ENCODE measurements at places on chromosomes 4 and X. TPM values are rescaled to one million over a fixed set of nuclear protein-coding genes. Genes with fewer than 3 reads are reported as not detected.

DNA sequence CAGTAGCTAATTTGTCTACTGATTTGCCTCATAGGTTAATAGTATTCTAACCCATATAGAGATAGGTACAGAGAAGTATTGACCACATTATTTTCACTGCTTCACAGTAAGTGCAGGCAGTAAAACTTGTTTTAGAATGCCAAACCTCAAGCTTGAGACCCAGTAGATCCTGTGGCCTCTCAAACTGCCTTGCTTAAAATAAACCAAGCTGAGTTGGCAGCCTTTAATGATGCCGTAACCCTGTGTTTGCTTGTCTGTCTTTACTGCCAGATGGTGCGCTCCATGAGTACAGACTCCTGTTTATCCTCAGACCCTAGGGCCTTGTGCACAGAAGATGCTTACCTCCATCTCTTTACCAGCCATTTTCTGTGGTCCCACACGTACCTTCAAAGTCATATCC, 50.8 kb downstream of the ANXA3 start:
- DNase-seq, result no peak

DNA sequence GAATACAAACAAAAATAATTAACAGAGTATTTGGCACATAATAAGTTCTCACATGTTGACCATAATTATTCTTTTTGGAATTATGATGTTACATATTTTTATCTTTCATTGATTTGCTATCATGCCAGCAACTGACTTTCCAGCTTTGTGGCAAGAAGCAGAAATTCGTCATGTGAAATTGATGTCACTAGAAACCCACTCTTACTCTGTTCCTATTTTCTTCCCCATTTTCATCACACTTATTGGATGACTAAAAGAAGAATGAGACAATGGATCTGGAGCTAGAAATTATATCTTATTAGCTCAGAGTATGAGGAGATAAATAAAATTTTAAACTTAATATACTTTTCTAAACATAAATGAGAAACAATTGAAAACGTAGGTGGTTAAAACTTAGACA, 31.9 kb downstream of the EGF start:
- DNase-seq, result no peak

- DNase-seq, result no peak
Observed at GRCh38 chr4:169109035-169109675, 99.1 kb upstream of the CBR4 start.

DNA sequence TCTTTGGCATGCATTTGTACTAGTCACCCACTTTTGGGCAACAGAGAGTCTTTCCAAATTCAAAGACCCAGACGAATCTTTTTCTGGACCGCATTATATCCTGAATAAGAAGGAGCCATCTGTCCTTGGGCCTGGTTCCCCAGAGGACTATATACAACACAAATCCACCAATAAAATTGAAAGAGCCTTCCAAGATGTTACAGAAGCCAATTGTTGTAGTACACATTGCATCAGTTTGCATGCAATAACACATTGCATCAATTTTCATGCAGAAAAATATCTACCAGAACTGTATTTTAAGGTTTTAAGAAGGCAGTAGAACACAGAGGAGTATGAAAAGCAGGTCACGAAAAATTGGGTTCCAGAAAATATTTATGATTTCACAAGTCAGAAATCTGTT, 203.2 kb downstream of the HTR2C start:
- no peak for DNase-seq

DNA sequence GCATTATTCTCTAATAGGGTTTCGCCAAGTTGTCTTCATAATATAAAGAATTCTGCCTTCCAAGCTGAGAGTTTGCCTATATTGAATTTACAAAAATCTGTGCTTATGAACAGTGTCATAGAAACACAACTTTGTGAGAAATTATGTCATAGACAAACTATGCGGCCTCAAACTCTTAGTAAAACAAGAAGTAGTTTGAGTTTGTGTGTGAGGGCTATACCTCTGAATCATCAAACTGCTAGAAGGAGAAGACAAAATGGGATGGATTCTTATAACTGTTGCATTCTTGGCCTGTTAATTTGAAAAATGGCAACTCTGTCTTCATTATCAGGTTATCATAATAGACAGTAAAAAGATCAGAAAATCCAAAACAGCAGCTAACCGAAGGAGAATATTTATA, 46.1 kb upstream of the NAP1L5 start:
- DNase-seq, result no peak

- no peak for DNase-seq
Observed at GRCh38 chr4:2806390-2807355, 13.8 kb downstream of the SH3BP2 start.

DNA sequence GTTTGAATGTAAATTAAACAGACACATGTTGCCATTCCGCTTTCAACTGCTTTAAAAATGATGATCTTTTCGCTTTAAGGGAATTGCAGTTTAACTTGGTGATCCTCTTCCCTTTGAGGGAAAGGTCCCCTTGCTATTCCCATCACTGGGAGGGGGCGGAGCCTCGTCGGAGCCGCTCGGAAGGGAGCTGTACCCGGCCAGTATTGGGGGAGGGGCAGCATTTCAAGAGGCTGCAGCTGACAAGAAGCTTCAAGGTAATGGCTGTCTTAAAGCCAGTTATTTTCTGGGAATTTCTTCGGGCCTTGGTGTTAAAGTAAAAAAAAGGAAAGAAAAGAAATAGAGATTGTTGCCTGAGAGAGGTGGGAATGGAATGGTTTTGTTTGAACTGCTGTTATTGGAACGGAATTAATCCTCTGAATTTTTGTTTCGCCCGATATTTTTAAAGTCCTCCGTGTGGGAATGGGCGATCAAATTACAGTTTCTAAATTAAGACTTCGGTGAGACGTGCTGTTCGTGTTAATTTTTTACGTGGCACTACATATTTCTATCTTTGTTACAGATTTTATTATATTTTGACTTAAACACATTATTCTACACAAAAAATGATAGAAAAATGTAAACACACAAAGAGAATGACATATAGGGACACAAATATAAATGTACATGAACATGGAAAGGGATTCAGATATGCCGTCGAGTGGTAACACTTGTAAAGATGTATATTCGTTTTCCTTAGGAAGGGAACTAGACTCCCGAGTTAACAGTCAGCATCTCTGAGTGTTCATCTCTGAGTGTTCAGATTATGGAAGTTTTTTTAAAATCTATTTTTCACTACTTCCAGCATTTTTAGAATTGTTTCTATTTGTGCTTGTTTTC, 9.2 kb downstream of the PWWP3B start:
- no peak for DNase-seq

AREG gene
- not detected for total RNA-seq

DACH2 gene
- 0.08 TPM for total RNA-seq

GPR119 gene
- not detected for total RNA-seq
